Esophagus squamous epithelium (tissue), 5 donors: ENCODE measurements at places on chromosomes 13 and 19.

DNA sequence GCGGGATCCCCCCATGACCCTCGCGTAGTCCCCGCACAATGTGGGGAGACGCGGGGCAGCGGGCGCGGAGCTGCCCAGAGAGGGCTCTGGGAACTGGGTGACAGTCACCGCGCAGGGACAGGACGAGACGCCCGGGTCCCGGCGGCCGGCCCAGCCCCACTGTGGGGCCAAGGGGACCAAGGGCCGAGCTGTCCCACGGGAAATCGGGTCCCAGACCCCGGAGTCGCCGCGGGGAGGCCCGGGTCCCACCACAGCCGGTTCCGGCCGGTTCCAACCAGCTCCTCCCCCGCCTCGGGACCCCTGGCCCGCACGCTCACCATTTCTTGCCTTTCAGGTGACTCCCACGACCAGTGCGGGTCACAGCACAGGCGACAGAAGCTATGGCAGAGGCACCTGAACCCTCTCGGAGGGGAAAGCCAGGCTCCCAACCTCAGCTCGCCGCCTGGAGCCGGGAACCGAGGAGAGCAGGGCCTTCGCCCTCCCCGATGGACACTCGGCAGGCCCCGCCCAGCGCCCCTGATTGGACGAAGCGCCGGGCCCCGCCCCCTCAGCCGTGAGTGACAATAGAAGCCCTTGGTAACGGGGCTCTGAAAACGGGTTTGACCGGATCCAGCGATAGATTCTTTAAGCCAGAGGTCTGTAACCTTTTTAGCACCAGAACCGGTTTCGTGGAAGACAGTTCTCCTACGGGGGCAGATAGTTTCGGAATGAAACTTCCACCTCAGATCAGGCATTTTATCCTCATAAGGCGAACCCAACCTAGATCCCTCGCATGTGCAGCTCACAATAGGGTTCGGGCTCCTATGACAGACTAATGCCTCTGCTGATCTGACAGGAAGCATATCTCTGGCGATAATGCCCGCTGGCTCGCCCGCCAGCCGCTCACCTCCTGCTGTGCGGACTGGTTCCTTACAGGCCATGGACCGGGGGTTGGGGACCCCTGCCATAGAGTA, at the start of gene ZNF433:
TSS of gene ZNF433 (minus strand) at position 460 of the 953 bp plus-strand sequence. CDS start at position 320, 140 bp downstream.
- DNase-seq: no peak

- no peak for DNase-seq
Measured at GRCh38 chr19:13006431-13007281, 11.4 kb downstream of the NFIX start.

DNA sequence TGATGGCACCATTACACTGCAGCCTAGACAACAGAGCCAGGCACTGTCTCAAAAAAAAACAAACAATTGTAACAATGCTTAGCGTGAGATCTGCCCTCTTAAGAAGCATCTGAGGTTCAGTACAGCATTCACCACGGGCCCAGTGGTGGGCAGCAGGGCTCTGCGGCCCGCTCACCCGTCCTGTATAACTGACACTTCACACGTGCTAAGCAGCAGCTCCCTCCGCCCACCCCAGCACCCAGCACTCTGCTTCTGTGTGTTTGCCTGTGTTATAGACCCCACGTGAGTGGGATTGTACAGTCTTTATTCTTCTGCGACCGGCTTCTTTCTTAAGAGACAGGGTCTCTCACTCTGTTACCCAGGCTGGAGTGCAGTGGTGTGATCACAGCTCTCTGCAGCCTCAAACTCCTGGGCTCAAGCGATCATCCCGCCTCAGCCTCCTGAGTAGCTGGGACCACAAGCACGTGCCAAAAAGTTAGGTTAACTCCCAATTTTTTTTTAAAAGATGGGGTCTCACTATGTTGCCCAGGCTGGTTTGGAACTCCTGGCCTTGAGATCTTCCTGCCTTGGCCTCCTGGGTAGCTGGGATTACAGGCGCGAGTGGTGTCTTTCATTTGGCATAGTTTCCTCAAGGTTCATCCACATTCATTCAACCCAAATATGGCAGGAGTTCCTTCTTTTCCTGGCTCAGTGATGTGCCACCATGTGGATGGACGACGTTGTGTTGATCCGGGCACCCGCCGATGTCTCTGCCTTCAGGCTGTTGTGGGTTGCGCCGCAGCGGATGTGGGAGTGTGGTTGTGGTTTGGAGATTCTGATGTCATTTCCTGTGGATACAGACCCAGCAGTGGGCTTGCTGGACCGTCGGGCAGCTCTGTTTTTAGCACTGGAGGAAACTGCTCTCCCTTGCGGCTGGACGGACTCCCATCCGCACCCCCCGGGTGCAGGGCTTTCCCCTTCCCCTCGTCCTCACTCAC, 170.0 kb downstream of the KDM4B start:
- no peak for DNase-seq

- no peak for DNase-seq
Measured at GRCh38 chr19:11203194-11204075, 6.1 kb upstream of the KANK2 start.

DNA sequence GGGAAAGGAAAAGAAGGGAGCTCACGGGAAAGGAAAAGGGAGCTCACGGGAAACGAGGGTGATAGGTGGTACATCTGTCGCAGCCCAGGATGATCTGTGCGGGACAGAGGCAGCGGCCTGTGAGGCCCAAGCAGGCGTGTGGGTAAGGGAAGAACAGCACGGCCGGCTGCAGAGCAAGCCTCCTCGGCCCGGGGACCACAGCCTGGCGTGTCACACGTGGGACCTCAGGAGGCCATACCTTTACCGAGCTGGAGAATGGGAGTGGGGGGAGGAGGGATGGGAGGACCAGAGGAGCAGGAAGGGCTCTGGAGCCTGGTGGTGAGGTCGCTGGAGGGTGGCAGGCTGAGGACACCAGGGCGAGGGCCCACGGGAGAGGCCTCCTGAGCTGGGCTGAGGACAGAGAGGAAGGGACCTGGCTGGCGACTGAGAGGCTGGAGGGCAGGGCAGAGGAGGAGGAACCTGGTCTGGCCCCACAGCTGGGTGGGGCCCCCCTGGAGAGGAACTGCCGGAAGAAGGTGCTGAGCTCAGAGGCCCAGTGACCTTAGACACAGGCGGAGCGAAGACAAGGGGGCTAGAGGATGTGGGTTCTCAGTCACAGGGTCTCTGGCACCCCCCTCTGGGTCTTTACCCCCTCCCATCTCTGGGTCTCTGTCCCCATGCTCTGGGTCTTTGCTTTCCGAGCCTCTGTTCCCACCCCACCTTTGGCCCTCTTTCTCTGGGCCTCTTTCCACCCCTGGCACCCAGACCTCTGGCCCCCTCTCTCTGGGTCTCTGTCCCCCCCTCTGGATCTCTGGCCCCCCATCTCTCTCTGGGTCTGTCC, 2.9 kb upstream of the FTL start:
- no peak for DNase-seq

- DNase-seq: no peak
Measured at GRCh38 chr13:77009011-77009410, 17.1 kb downstream of the CLN5 start.

GRCh38 chr19:2412449-2412848, 14.9 kb downstream of the TIMM13 start:
- DNase-seq: no peak

GRCh38 chr13:40777166-40777808, 6.3 kb upstream of the MRPS31 start:
- no peak for DNase-seq

DNA sequence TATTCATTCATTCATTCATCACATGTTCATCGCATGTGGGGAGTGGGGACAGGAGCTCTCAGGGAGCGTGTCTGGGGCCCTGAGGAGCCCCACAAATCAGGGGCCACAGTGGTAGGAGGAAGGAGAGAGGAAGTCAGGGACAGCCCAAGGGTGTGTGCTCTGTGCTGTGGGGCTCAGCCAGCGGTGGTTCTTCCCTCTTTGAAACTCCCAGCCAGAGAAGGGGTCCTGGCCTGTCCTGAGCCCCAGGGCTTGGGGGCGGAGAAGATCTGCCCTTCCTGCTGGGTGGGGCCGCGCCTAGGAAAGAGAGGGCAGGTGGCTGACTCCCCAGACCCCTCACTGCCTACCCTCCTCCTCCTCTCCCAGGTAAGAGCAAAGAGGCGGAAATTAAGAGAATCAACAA, 14.6 kb downstream of the AP2A1 start:
- DNase-seq: no peak

DNA sequence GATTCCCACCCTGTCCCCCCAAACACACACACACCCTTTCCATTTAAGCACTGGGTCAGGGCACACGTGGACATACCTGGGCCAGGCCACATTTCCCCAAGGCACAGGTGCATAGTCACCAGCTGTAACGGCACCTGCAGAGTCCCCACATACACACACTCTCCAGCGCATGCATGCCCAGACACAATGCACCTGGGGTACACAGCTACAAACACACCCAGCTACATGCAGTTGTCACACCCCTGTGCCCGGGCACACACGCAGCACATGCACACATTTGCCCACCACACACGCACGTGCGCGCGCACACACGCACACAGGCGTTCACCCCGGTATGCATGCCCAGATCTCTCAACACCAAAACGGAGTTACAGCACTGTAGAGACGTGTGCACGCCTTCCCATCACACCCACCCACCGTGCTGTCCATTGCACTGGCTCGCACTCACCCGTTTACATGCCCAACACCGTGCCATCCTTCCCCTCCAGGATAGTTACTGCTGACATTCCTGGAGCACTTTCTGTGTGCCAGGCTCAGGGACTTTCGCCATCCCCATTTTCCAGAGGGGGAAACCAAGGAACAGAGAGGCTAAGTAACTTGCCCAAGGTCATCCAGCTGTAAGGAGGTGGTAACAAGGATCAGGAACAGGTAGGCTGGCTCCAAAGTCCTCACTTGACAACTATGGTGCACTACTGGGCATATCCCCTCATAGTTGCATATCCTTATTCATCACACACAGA, 749 bp upstream of the SHANK1 start:
- DNase-seq: no peak

- no peak for DNase-seq
Measured at GRCh38 chr13:99689955-99690354, 188.7 kb downstream of the TM9SF2 start.

- DNase-seq: no peak
Measured at GRCh38 chr13:28355046-28355821, 139.7 kb downstream of the FLT1 start.

- no peak for DNase-seq
Measured at GRCh38 chr13:57302604-57303003, 135.6 kb downstream of the PRR20E start.

DNA sequence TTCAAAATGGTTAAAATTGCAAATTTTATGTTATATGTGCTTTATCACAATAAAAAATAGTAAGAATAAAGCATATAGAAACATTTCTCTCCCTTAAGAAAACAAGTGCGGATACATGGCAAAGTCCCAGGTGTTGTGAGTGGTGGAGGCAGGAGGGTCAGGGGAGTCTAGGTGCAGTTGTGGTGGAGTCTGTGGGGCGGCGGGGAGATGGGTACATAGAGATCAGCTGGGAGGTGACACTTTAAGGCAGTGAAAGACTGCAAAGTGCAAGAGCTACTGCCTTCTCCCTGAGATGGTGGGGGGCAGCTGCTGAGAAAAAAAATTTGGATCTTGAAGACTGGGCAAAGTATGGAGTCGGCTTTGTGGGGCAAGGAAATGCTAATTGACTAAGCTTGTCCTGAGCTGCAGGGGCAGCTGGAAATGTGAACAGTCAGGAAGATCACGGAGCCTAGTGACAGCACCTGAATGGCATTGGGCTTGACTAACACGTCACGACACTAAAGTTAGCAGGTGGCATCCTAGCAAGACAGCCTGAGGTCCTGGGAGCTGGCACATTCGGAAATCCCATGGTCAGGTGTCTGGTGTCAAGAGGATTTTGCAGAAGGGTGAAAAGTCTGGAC, 72.9 kb upstream of the IRS2 start:
- DNase-seq: no peak

- no peak for DNase-seq
Measured at GRCh38 chr13:72104656-72105180, 237.7 kb upstream of the DACH1 start.

- no peak for DNase-seq
Measured at GRCh38 chr19:51031880-51032225, 2.9 kb downstream of the KLK12 start.

DNA sequence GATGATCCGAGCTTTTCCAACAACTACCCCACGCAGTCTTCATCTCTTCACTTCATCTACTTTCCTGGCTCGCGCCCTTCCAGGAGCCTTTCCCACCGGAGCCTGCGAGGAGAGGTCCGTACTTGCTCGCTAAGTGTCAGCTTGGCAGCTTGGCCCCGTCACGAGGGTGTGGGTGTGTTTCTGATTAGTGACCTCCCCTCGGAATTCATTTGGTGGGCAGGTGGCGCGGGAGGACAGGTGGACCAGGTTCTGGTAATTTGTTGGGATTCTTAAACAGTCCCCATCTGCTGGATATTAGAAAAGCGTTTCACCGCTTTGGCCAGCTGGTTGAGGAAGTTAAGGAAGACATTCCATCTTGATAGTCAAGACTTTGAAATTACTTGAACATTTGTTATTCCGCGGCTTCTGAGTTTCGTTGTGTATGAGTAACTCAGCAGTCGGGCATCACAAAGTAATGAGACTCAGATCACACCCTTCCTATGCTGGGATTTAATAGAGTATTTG, 515 bp downstream of the UFM1 start:
- no peak for DNase-seq

DNA sequence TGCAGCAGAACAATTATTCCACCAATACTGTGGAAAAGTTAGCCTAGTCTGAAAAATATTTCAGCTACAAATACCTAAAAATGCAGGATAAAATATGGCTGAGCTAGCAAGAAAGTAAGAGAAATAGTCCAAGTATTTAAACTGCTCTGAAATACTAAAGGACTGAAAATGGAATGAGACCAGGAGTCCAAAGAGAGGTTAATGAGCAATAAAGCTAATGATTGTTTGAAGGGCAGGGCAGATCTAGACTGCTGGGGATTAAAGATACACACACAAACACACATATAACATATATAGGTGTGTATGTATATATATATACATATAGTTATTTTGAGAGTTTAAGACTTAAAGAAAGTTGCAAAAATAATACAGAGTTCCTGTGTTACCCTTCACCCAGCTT, 2.6 kb upstream of the CDADC1 start:
- DNase-seq: no peak

GRCh38 chr13:51614350-51614786, 30.1 kb downstream of the WDFY2 start:
- no peak for DNase-seq

- no peak for DNase-seq
Measured at GRCh38 chr13:39998166-39998565, 342.7 kb downstream of the COG6 start.

GRCh38 chr13:107210723-107211030, 642.7 kb upstream of the ARGLU1 start:
- DNase-seq: no peak

GRCh38 chr19:54464044-54464629, 559 bp upstream of the LENG9 start:
- DNase-seq: peak; percentile 100

GRCh38 chr19:5719274-5719960, 529 bp downstream of the LONP1 start:
- DNase-seq: no peak

- no peak for DNase-seq
Measured at GRCh38 chr13:23021906-23022305, 158.9 kb upstream of the SGCG start.
